ENCODE measurements at places on chromosomes 13 and 19.

DNA sequence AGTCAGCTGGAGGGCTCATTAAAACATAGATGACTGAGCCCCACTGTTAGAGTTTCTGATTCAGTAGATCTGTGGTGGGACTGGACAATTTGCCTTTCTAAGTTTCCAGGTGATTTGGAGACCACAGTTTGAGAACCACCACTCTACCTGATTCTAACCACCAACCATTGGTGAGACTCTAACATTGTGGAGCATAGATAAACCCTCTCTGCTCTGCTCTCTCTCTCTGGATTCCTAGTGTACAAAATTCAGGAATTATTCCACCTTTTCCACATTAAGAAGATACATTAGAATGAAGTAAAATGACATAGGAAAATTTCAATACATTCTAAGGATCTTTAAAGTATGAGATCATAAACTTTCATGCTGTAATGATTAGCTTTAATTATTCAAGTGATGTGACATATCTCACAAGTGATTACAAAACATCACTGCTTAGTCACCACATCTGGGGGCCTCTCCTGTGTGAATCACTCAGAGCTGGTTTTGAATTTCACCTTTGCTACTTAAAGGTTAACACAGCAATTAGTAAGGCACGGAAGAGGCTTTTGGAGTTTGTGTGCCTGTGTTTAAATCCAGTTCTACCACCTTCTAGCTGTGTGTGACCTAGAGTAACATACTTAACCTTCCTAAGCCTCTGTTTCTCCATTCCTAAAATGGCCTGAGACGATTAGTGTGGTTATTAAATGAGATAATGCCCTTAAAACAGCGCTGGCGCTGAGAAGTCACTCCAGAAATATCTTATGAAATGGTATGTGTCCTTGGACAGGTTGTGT, 78.5 kb upstream of the NBEA start:
- DNase-seq: no peak

DNA sequence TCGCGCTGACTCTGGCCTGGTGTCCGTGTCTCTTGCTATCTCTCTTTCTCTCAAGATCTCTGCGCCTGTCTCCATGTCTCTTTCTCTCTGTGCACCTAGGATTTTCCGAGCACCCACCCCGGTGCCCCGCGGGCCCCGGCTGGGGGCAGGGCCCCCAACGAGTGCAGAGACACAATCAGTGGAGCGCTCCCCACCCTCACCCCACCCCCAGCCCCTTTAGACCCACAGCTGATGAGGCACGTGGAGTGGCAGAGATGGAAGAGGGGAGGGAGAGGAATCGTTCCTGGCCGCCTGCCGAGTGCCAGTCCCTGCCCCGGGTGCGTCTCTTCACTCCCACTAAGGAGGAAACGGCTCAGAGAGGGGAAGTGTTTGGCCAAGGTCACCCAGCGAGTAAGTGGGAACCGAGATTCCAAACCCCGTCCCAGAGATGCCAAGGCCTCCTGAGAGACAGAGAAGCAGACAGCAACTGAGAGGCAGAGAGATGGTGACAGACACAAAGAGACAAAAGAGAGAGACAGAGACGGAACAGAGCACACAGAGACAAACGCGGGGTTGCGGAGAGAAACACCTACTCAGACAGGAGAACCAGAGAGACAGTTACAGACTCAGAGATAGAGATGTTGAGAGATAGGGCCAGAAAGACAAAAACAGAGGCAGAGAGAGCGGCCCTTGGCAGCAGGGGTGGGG, 626 bp upstream of the BCL3 start:
- peak; percentile 33 for DNase-seq

DNA sequence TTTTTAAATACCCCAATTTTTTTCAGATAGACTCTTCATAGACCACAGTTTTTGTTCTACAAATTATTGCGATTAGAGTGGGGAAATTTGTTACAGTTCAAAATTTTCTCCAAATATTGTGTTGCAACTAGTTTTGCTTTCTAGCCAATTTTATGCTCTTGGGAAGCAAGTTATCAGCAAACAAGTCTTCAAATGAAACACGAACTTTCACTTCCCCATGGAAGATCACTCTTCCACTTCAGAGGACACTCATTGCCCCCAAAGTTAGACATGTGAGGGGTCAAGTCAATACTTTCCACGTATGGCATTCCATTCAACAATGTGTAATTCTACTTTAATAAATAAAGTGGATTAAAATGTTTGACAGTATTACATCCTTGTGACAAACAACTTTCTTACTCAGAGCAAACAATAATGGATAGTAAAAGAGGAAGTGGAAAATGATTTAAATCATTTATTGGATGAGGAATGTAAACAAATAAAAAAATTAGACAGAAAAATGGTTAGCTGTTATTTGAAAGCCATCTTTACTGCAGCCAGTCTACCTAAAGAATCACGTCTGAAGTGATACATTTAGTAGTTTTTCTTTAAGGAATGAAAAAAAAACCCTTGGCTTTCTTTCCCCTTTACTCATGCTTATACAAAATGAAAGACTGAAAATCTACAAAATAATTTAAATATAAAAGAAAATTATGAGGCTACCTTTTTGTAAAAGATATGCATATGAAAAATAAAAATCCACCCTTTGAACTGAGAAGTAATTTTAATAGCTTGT, 41.2 kb upstream of the TNFSF11 start:
- no peak for DNase-seq

- DNase-seq: peak; percentile 35
Measured at GRCh38 chr19:1725100-1726064, 27.9 kb upstream of the ONECUT3 start.

DNA sequence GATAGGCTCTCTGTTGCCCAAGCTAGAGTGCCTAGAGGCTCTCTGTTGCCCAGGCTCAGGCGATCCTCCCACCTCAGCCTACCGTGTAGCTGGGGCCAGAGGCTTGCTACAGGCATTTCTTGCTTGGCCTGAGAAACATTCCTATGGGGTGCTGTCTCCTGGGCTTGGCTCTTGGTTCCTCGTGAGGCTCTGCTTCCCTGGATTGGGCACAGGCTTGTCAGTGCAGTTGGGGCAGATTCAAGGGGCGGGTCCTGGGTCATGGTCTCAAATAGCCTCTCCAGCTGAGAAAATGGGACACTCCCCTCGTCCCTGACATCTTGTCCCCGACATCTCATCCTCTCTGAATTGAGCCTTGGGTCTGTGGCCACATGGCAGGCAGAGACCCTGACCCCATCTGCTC, 4.9 kb downstream of the TSSK6 start:
- no peak for DNase-seq

DNA sequence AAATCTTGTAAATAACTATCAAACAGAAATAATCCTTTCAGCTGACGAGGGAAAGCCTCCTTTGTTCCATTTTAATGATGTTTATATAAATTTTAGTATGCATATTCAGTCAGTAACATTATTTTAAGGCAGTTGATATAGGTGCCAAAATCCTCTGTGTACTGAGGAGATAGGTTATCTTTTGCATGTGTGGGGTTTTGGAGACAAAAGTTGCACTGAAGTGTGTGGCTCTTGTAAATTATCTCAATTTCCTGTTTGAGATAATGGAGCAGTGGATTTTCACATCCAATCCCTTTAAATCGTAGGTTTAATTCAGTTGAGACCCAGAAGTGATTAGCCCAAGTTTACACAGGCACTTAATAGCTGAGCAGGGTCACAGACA, 106.6 kb downstream of the RGCC start:
- DNase-seq: no peak

DNA sequence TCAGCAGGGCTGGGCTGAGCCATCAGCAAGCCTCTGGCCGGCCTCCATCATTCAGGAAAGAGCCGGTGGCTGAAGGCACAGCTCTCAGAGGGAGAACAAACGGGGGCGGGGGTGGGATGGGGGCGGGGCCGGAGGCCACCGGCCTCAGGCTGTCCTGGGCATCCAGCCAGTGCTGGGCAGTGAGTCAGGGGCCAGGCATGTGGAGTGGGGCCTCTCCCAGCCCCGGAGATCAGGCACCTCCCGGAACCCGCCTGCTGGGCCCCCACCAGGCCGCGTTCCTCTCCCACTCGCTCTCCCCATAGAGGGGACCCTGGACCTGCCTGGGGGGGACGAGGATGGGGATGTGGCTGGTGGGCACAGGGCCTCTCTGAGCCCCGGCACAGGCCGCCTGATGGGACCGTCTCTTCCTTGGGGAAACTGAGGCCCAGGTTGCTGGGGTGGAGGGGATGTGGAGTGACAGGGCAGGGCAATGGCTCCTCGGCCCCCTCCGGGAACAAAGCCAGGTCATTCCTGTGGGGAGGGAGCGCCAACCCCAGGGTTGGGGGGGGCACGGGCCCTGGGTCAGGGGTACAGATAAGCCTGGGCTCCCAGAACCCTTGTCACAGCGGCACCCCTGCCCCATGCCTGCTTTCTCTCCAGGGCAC, 12.9 kb downstream of the SPC24 start:
- no peak for DNase-seq

DNA sequence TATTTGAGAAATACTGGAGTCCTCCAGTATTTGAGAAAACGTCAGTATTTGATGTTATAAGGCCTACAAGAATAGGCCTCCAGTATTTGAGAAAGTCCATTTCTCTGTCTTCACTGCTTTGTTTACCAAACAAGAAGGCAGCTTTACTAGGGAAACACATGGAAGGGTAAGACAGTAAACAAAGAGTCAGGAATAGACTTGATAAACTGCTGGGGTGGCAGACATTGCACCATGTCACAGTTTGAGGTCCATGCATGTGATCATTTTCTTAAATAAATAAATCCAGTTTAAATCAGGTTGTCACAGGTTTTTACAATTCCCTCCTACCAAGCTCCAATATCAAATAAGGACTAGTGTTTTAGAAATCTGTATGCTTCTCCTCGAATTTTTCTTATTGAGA, 1431.0 kb upstream of the SPRY2 start:
- no peak for DNase-seq

DNA sequence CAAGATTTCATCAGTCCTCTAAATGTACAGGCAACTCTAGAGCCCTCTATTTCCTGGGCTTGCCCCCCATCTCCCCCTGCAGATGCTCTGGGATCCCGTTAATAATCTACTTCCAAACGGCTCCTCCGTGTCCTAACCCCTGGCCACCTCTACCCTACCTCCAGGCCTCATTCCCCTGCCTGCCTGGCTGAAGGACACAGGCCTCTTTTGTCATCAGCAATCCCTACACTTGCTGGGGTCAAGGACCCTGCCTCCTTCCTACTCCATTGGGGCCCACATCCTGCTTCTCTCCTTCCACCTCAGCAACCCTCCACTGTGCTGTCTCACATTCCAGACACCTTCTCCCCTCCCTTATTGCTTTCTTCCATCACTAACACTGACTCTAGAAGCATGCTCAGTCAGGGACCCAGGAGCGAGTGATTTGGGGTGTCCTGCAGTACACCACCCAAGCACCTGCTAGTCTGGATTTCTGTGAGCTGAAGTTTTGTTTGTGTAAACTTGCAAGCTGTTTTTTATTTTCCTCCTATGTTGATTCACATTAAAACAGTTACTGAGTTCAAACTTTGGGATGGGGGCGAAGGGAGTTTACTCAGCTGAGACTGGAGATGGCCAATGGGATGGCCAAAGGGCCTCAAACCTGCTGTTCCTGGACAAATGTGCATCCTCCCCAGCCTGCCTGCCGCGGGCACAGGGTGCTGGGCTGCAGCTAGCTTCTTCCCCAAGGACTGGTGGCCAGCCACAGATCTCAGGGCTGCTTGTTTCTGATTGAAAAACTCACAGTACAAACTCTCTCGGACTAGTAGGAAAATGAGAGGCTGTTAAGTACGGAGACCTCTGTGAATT, 314.7 kb downstream of the FOXO1 start:
- DNase-seq: no peak

GRCh38 chr19:13094106-13094504, 8.6 kb downstream of the LYL1 start:
- no peak for DNase-seq

GRCh38 chr13:29937841-29938240, 87.4 kb upstream of the UBL3 start:
- no peak for DNase-seq

GRCh38 chr13:68440874-68441273, 1210.7 kb upstream of the PCDH9 start:
- DNase-seq: no peak

- peak; percentile 80 for DNase-seq
Measured at GRCh38 chr19:10292206-10292788, 2.5 kb downstream of the ICAM5 start.

DNA sequence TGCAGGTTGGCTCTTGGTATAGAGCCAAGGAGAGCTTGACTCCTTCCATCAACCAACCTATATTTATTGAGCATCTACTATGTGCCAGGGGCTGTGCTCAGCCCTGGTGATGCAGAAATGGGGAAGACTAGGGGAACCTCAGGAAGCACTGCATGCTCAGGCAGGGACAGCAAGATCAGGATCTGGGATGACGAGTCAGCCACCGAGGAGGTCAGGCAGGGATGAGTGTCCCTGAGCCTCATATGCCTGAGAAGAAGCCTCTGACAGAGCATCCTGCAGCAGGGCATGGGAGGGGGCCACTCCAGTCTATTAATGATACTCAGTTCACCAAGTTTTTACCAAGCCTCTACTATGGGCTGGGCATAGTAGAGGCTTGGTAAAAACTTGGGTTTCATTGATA, 158.1 kb downstream of the KATNAL1 start:
- no peak for DNase-seq

DNA sequence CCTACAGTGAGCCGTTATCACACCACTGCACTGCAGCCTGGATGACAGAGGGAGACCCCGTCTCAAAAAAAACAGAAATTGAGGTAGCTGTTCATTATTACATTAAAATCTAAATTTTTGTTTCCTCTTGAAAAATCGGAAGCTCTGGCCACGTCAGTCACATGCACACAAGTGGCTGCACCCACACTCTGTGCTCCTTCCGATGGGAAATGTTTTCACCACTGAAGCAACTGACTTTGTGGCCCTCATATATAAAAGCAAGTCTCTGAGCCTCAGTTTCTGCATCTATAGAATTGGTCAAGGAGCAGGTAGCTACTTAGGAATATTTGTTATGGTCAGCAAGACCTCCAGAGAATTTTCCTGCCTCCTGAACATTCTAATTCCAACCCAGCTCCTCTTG, 4.5 kb downstream of the LRRC25 start:
- DNase-seq: no peak

DNA sequence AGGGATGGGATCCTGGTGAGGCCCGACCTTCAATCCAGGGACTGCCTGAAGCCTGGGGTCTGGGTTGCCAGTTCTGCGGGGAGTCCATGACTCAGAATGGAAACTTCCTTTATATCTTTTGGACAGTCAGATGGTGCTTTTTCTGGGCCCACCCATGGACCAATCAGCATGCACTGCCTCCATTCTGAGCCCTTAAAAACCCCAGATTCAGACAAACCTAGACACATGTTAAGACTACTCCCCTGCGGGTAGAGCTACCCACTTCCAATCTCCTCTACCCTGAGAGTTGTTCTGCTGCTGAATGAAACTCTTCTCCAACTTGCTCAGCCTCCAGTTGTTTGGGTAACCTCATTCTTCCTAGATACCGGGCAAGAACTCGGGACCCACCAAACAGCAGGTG, 1315.2 kb upstream of the MIR17HG start:
- no peak for DNase-seq

- peak; percentile 92 for DNase-seq
Measured at GRCh38 chr19:8580710-8581281, 3.6 kb upstream of the MYO1F start.

DNA sequence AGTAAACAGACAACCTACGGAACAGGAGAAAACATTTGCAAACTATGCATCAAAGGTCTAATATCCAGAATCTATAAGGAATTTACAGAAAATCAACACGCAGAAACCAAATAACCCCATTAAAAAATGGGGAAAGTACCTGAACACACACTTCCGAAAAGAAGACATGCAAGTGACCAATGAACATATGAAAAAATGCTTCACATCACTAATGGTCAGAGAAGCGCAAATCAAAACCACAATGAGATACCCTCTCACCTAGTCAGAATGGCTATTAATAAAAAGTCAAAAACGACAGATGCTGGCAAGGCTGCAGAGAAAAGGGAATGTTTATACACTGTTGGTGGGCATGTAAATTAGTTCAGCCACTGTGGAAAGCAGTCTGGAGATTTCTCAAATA, 29.5 kb downstream of the SLC25A15 start:
- DNase-seq: no peak

All from stimulated activated CD4-positive, alpha-beta T cell treated with anti-CD3 and anti-CD28 coated beads, Interleukin-2, amount 100 ng/mL, for 48 hours (primary cell).